GM23248 (cell line): ENCODE measurements at places on chromosomes 1 and 21.
A peak's percentile ranks its signal among the peaks of the same experiment; 100 is the strongest.

GRCh38 chr1:175649416-175649815, 94.0 kb downstream of the TNR start:
- no peaks in the 10 kb centered on the region for H3K36me3 ChIP-seq
- DNase-seq, result no peak
- no peak overlapping the region for H3K4me3 ChIP-seq
- no peak overlapping the region for H3K27ac ChIP-seq
- no peaks in the 10 kb centered on the region for H3K4me1 ChIP-seq

DNA sequence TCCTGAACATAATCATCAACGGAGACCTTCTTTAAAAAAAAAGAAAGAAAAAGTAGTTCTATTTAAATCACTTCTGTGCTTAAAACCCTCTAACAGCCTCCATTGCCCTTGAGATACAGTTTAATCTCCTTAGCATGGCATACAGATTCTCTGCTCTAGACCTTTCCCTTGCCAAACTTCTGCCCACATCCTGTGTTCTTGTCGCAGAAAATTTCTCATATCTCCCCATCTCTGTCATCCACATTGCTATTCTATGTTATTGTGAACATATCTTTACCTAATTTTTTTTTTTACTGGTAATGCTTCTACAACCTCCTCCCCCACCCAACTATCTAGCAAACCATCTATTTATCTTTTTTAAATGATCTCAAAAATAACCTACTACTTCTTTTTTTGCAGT, 135.7 kb upstream of the PROX1 start:
- no peaks in the 10 kb centered on the region for H3K4me1 ChIP-seq
- no peak overlapping the region for H3K27ac ChIP-seq
- no peaks in the 10 kb centered on the region for H3K27me3 ChIP-seq

- peak; percentile 93 for DNase-seq
- H3K27ac ChIP-seq, result peak overlapping the region; percentile 99
These were observed 14.3 kb upstream of the SPEN start for GRCh38 chr1:15833069-15833679.

DNA sequence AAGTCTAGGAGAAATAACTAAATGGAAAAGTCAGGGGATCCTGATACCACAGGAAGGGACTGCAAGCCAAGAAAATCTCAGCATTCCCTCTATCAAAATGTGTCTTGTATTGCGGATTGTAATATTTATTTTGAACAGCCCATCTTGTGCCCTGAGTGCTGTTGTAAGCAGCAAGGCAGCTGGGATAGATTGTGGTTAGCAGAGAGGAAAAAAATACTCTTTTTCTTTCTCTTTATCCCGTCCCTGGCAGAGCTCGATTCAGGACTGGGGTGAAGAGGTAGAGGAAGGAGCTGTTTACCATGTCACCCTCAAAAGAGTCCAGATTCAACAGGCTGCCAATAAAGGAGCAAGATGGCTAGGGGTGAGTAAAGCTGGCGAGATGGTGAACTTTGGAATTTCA, 1.2 kb downstream of the RGL1 start:
- peak; percentile 40 for DNase-seq
- no peaks in the 10 kb centered on the region for H3K36me3 ChIP-seq
- no peaks in the 10 kb centered on the region for H3K27me3 ChIP-seq
- H3K27ac ChIP-seq, result no peak overlapping the region
- H3K4me1 ChIP-seq, result peaks cover 38% of the 10 kb centered on the region
- peak overlapping the region; percentile 97 for H3K4me3 ChIP-seq

GRCh38 chr1:11298390-11299224, 25.6 kb downstream of the UBIAD1 start:
- no peak overlapping the region for H3K4me3 ChIP-seq
- no peaks in the 10 kb centered on the region for H3K4me1 ChIP-seq
- H3K27me3 ChIP-seq, result no peaks in the 10 kb centered on the region
- no peak for DNase-seq

GRCh38 chr1:173052681-173053196, 2.0 kb upstream of the TNFSF18 start:
- no peaks in the 10 kb centered on the region for H3K36me3 ChIP-seq
- no peaks in the 10 kb centered on the region for H3K27me3 ChIP-seq
- peaks cover 14% of the 10 kb centered on the region for H3K4me1 ChIP-seq

GRCh38 chr1:175757381-175758015, 14.1 kb upstream of the TNR start:
- peak; percentile 12 for DNase-seq
- no peaks in the 10 kb centered on the region for H3K27me3 ChIP-seq
- H3K36me3 ChIP-seq, result no peaks in the 10 kb centered on the region

GRCh38 chr1:181140398-181140797, 51.9 kb downstream of the IER5 start:
- H3K27ac ChIP-seq, result peak overlapping the region; percentile 90
- no peaks in the 10 kb centered on the region for H3K27me3 ChIP-seq
- H3K36me3 ChIP-seq, result no peaks in the 10 kb centered on the region
- peak; percentile 83 for DNase-seq
- peaks cover 49% of the 10 kb centered on the region for H3K4me1 ChIP-seq

- peak overlapping the region; percentile 46; the same call in 1 of the 2 replicates for H3K27ac ChIP-seq
- no peaks in the 10 kb centered on the region for H3K36me3 ChIP-seq
- H3K27me3 ChIP-seq, result no peaks in the 10 kb centered on the region
- no peak overlapping the region for H3K4me3 ChIP-seq
These were observed 121.6 kb upstream of the ADAR start for GRCh38 chr1:154729577-154729976.

DNA sequence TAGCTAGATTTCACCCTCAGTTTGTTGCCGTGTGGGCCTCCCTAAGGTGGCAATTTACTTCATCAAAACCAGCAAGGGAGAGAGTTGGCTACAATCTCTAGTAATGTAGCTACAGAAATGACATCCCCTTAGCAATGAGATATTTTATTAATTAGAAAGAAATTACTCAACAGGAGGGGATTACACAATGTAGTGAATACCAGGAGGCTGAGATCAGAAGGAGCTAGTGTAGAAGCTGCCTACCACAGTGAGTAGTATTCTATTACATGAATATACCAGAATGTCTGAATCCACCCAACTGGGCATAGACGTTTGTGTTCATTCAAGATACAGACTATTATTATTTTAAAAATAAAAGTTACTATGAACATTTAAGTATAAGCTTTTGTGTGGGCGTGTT, 868.2 kb upstream of the CXADR start:
- H3K36me3 ChIP-seq, result no peaks in the 10 kb centered on the region
- no peak overlapping the region for H3K4me3 ChIP-seq
- no peaks in the 10 kb centered on the region for H3K27me3 ChIP-seq
- peaks cover 10% of the 10 kb centered on the region; the same call in 1 of the 2 replicates for H3K4me1 ChIP-seq
- H3K27ac ChIP-seq, result no peak overlapping the region

DNA sequence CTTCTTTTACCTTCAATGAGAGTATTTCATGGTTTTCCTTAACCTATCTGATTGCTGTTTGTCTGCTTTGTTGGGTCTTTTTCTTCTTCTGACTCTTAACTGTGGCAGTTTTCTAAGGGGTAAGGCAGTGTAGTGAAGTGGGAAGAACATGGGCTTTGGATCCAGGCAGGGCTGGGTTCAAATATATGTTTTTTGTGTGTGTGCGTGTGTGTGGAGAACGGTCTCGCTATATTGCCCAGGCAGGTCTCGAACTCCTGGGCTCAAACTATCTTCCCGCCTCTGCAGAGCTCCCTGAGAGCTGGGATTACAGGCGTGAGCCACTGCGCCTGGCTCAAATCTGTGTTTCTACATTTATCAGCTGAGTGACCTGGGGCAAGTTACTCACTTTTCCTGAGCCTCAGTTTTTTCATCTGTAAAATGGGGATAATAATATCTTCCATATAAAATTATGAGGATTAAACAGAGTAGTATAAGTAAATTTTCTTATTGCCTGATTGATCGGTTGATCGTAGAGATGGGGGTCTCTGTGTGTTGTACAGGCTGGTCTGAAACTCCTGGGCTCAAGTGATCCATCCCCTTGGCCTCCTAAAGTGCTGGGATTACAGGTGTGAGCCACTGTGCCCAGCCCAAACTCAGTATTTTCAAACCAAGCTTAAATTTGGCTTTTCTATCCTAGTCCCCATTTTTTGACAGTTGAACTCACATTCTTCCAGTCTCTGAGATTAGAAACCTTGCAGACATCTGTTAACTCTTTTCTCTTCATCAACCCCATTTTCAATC, 36.0 kb upstream of the MACF1 start:
- H3K27ac ChIP-seq, result no peak overlapping the region
- no peak for DNase-seq
- H3K36me3 ChIP-seq, result no peaks in the 10 kb centered on the region

GRCh38 chr1:206923009-206923960, 1.5 kb upstream of the FCMR start:
- no peaks in the 10 kb centered on the region for H3K36me3 ChIP-seq
- no peaks in the 10 kb centered on the region for H3K4me1 ChIP-seq
- DNase-seq, result no peak
- no peaks in the 10 kb centered on the region for H3K27me3 ChIP-seq
- H3K4me3 ChIP-seq, result no peak overlapping the region

DNA sequence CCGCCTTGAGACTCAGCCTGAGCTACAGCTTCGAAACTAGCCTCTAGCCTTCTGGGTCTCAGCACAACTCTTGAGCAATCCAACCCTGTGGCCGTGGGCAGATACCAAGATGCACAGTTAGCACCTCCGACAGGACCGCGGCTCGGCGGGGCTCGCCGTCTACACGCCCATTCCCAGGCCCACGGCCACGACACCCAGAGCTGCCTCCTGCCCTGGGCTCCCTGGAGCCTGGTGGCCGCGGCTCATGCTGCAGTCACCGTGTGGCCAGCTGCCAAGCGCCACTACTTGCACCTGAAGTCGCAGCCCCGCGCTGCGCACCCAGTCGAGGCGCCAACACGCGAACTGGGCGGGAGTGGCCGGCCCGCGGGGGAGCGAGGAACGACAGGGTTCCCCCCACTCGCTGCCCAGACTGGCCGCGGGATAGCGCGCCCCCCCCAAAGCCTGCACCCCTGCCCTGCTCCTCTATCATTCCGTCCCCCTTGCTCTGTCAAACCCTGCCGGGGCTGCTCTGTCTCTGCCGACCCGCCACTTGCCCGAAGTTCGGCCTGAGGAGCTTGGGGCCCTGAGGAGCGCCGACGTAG, 729 bp upstream of the CDCA8 start:
- H3K36me3 ChIP-seq, result no peaks in the 10 kb centered on the region
- no peaks in the 10 kb centered on the region for H3K27me3 ChIP-seq

DNA sequence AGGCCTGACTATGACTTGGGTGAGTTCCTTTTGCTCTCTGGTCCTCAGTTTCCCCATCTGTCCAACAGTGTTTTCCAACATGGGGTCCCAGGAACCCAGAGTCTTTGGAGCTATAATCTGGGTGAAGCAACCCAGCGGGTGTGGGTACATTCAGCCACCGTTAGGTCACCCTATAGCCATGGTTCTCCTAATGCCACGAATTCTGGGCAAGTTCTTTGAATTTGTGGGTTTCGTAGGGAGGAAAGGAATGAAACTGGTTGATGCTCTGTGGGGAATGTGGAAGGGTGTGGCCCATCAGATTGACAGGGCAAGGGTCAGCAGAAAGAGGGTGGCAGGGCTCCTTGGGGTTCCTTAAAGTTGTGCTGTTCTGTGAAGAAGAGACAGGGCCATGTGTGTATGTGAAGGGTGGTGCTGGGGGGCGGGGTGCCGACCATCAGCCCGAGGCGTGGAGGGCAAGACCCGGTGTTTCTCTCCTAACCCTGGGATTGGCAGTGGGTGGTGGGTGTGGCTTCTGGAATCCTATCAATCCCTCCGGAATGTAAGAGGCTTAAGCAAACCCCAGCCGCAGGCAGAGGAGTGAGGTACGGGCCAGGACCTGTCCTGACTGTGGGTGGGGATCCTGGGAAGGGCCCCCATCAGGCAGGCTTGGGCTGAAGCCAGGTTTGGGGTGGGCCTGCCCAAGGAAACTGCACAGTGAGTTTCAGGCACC, 35.5 kb upstream of the ZNF362 start:
- no peaks in the 10 kb centered on the region for H3K36me3 ChIP-seq
- H3K27ac ChIP-seq, result no peak overlapping the region
- H3K4me1 ChIP-seq, result 0 out of 2 replicates have a peak, but pooled peaks cover 7% of the 10 kb centered on the region
- peak; percentile 26 for DNase-seq
